ENCODE measurements at places on chromosomes 4 and X.
A peak's percentile ranks its signal among the peaks of the same experiment; 100 is the strongest.

GRCh38 chr4:15021946-15022345, 19.7 kb downstream of the CPEB2 start:
- no peak for DNase-seq

GRCh38 chrX:110966091-110966454, 129.9 kb upstream of the PAK3 start:
- DNase-seq, result no peak

- peak; percentile 80 for DNase-seq
These were observed 140.3 kb upstream of the PGRMC2 start for GRCh38 chr4:128427832-128428366.

- DNase-seq, result no peak
These were observed 407.4 kb upstream of the AADAT start for GRCh38 chr4:170497112-170497511.

DNA sequence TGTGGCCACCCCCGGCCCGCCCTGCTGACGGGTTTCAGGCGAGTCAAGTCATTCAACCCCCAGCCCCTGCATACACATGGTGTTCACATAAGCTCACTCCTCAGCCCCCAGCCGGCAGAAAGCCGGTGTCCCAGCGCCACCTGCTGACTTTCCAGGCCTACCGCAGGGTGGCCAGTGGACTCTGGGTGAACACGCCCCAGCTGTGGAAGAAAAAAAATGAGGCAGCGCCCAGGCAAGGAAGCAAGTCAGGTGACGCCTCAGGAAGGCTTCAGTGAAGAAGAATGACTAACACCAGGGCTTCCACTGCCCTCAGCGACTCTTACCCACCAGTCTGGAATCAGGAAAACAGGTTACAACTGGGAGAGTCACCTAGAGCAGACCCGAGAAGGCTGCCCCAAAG, 15.8 kb downstream of the BCAP31 start:
- peak; percentile 78 for DNase-seq

DNA sequence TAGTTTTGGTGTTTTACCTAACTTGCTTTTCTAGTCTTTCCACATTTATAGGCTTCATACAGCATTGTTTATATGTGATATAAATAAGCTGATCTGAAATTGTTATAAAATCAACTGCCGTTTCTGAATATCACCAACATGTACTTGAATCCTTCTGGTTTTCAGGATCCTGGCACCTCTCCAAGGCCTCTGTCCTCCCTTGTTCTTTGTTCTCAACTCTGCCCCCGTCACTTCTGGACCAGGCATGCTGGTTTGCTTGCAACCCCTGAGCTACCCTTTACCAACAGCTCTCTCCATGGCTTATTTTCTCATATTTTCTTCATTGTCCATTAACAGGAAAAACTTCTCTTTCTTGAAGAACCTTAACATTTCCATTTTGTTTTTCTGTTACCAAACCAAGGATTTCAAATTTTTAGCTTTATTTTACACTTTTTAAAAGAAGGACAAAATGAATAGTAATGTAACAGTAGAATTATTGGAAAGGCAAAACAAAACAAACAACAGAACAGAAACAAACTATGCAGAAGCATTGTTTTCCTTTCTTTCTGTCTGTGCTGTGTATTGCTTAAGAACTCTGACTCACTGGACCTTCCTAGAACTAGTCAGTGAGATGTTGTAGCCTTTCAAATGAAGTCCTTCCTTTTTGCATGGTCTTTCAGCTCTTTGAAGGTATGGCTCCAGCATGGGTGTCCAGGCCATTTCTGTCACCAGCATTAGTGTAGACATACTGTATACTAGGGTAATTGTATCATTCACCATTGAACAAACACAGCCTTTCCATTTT, 44.8 kb downstream of the BANK1 start:
- DNase-seq, result peak; percentile 45

DNA sequence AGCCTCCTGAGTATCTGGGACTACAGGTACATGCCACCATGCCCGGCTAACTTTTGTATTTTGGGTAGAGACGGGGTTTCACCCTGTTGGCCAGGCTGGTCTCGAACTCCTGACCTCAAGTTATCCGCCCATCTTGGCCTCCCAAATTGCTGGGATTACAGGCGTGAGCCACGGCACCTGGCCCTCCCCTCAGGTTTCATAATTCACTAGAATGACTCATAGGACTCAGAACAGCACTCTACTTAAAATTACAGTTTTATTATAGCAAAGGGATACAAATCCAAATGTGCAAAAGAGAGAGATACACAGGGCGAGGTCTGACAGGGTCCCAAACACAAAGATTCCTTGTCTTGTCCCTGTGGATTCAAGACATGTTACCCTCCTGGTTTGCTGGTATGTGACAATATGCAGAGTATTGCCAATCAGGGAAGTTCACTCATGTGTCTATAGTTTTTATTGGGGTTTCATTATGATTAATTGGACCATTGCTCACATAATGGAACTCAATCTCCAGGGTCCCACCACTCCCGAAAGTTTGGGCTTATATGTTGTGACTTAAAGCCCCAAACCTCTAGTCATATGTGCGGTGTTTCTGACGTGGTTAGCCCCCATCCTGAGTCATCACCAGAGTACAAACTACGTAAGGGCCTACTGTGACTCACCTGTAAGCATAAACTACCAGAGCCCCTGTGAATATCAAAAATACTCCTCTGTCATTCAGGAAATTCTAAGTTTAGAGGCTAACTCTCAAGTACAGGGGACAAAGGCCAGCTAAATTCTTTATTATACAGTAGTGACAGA, 5.2 kb downstream of the YIPF6 start:
- peak; percentile 38 for DNase-seq

GRCh38 chr4:182205306-182205705, 37.9 kb upstream of the TENM3 start:
- no peak for DNase-seq

DNA sequence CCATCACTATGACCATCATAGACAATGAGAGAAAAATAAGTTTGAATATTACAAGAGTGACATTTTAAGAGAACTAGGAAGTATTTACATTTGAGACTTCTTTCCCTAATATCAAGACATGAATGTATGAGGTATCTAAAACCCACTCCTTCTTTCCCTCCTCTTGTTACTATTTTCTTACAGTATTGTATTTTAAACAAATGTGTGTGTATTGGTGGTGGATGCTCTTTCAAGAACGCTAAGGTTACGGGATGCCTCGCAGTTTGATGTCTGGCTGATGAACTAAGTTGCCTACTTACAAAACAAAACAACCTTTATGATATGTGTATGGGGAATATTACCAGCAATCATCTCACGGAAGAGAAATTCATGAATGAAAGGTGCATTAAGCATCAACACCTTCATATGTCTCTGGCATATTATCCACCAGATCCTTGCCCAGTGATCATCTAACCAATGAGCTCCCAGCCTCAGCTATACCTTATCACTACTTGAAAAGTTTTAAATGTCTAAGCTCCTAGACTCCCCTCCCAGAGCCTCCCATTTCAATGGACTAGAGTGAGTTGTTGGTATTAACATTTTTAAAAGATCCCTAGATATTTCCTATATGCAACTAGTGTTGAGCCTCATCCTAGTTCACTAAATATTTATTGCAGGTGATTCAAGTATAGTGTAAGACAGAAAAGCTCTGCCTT, 10.6 kb downstream of the AREG start:
- no peak for DNase-seq

- DNase-seq, result no peak
These were observed 58.9 kb upstream of the IRS4 start for GRCh38 chrX:108795240-108795639.

DNA sequence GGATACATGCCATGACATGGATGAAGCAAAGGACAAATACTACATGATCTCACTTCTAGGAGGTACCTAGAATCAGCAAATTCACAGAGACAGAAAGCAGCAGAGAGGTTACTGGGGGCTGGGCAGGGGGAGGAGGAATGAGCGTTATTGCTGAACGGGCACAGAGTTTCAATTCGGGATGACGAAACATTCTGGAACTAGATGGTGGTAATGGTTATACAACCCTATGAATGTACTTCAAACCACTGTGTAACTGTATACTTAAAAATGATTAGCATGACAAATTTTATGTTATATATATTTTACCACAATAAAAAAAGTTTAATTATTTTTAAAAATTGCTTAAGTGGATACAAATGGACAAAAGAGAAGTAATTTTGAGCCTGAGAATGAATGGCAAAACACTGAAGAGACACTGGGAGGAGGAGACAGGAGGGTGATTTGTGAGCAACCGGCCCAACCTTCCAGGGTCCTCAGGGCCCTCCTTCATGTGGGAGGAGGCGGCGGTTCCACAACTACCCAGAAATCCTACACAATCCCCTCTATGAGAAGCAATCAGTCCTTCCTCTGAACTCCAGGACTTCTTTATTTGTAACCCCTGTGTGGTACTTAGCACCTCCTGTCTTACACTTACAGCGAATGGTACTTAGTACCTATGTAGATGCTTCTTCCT, 14.1 kb downstream of the ACSL1 start:
- DNase-seq, result no peak

- DNase-seq, result no peak
These were observed 490.0 kb downstream of the CENPC start for GRCh38 chr4:67055319-67055718.

DNA sequence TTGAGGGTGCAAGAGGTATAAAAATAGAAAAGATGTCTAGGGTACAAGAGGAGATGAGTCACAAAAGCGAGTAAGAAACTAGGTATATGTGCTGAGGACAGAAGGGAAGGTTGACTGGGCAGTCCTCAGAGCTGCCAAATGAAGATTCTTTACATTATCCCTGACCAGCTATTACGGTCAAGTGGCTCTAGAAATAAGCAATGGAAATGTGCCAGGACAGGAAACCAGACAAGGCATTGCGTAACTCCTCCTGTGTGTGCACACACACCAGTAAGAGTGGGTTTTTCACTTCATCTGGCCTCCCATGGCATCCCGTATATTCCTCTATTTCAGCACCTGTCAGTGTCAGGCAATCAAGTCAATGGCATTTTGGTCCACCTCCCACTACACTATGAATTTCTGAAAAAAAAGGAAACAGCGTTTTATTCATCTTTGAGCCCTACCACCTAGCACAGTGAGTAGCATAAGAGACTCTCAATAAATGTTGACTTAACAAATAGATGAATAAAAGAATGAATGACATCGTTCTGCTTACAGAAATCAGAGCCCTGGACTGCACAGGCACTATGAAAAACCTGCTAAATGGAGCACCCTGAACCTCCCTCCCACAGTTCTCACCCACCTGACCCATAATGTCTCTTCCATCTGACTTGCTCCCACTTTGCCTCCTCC, 62.6 kb upstream of the KLF3 start:
- peak; percentile 45 for DNase-seq

DNA sequence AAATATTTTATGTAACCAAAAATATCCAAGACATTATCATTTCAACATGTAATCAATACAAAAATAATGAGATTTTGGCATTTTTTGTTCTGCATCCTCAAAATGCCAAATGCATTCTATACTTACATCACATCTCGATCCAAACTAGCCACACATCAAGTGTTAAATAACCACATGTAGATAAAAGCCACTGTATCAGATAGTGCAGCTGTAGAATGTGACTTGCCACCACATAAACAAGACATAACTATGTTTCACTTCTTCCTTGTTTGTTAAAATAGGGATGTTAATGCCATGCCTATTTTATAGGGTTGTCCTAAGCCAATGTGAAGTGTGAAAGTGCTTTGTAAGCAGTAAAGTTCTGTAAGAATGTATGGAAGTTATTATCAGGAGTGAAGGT, 20.9 kb downstream of the INTS6L start:
- no peak for DNase-seq

DNA sequence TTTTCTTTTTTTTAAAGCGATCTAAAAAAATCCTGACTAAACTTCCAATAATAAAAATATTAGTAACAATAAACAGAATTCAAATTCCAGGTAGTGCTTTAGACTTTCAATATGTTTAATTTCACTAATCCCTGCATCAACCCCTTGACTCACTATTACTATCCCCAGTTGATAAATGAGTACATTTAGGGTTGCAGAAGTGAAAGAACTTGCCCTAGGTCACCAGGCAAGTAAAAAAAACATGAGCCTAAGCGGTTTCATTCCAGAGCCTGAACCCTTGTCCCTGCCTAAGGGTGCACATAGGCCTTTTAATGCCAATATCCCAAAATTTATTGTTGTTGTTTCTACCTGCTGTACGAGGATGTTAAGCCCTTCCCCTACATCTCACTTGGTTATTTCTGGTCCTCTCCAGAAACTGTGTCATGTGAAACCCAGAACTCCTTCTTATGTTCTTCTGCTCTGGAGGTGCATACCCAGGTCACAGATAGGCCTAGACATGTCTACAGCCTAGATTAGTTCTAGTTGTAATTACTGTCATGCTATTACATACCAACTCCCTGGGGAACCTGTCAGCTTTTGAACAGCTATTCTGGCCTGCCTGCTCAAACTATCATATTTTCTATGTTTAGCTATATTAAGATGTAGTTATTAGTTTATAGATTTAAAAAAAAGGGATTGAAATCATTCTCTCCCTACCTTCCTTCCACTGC, 244.5 kb upstream of the PITX2 start:
- no peak for DNase-seq
